Mucosa of descending colon (tissue), 3 donors: ENCODE measurements at places on chromosomes 13 and 19.

GRCh38 chr13:83086088-83086487 lies 796.2 kb downstream of the SLITRK1 start:
- DNase-seq, result no peak

DNA sequence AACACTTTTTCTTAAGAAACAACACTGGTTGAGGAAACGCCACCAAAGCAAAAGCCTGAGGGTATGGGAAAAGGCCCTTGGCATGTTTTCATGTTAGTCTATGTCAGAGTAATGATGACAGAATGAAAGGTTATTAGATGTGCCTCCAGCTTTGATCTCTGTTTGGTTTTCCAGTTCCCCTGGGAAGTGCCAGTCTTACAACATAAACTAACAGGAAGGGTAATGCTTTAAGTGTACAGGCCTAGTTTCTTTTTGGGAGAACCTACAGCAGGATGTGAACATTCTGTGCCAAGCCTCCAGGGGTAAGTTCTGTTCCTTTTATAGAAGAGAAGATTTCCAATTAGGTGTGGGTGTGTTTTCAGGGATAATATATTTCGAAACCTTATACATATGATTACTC lies 121.7 kb downstream of the FNDC3A start:
- no peak for DNase-seq

DNA sequence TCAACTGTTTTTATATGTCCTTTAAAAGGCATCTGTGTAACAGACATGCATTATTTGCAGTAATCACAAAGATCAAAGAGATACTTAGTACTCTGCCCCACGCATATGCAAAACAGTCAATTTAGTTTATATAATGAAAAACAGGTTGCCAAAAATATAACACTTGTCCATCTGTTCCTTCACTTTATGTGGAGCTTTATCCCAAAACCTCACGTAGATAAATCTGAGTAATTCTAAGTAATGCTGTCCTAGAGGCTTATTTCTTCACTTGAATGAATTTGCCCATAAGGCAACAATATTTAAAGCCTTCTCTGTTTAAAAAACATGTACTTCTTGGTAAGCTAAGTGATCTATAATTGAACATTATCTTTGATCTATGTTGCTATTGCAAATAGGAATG lies 20.3 kb upstream of the SLITRK6 start:
- no peak for DNase-seq

GRCh38 chr13:43316281-43316680 lies 292.9 kb downstream of the DNAJC15 start:
- no peak for DNase-seq

DNA sequence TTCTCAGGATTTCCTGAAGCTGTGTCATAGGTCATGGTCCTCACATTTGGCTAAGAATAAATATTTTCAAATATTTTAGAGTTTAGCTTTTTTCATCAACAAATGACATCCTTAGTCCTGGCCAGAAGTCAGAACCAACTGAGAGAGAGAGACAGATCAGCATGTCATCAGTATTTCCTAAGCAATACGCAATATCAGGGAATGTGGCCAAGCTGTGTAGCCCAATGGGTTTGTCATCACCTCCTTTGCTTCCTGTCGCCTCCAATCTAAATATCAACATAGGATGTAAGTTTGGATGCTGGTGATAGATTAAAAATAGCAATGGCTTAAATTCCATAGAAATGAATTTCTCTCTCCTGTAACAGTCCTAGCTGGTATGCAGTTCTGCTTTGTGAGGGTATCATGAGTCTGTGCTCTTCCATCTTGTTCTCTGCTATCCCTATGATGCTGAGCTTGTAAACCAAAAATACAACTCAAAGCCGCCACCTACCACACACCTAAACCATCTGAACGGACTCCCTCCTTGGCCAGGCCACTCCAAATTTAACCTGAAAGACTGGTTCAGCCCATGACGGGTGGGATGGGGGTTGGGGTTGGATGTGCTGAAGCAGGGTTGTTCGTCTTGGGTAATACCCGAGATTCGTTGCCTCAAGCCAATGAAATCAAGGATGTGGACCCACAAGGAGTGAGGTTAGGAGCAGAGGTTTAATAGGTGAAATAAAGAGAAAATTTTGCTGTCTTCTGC lies 10.0 kb upstream of the IGSF23 start:
- DNase-seq, result no peak

DNA sequence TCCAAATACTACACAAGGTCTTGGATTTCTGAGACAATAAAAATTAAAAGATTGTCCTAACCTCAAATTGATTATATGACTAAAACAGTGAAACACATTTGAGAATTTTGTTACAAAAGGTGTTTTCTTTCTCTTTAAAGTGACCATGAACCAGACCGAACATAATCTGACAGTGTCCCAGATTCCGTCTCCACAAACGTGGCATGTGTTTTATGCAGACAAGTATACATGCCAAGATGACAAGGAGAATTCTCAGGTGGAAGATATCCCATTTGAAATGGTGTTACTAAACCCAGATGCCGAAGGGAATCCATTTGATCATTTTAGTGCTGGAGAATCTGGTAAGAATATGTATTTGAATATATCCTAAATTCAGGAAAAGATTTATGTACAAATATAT lies 10.4 kb downstream of the GPR180 start:
- DNase-seq, result no peak

- DNase-seq, result no peak
These were observed 6.7 kb downstream of the NANOS3 start for GRCh38 chr19:13883516-13884064.

DNA sequence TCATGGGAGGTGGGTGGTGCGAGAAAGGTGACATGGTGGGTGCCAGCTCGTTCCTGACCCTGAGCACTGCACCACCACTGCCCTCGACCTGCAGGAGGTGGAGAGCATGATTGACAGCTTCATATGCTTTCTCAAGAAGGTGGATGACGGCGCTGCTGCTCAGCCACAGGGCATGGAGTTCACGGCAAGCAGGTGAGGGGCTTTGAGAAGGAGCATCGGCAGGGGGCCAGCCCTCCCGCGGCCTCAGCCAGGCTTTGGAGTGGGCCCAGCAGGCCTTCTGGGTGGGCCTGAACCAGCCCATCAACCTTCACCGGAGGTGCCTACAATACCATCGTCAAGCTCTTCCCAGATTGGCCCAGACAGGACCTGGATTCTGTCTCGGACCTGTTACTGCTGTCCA lies 18.9 kb upstream of the ZNF14 start:
- DNase-seq, result no peak

DNA sequence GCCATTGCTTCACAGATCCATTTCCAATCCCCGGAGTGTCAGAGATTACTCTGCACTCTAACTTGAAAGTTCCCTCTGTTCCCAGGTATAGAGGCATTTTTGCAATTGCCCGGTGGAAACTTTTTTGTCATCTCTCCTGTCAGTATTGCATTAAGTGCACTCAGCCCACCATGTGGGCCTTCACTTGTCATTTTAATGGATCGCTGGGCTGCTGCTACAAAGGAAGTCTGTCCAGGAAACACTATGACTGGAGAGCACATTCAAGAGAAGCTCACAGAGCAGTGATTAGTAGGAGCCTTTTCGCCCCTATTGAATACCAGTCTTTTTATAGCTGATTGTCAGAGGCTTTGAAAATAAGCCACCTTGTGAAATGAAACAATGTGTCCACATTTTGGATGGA lies 180.9 kb downstream of the B3GLCT start:
- no peak for DNase-seq

DNA sequence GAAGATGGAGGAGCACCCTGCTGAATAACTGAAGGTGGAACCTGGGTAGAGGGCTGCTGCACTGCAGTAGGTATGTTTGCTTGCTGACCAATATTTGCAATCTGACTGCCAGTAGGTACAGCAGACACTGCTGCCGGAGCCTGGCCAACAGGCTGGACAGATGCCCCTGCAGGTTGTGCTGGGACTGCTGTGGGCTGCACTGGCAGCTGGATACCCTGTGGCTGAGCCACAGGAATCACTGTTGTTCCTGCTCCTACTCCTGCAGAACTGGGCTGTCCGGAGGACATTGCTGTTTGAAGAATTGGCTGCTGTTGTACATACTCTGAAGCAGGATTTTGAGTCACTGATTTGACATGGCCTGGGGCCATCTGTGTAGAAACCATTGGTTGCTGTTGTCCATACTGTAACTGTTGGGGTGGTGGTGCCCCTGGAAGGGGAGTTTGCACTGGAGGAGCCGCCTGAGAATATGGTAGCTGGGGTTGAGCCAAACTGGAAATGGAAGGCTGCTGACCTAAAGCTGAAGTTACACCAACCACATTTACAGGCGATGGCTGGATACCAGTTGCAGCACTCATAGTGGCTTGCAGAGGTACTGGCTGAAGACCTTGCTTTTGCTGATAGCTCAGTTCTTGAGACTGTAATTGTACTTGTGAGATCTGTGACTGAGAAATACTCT lies 2.2 kb downstream of the TSC22D1 start:
- DNase-seq, result no peak

GRCh38 chr19:30206187-30206586 lies 166.0 kb upstream of the ZNF536 start:
- no peak for DNase-seq

GRCh38 chr19:18377026-18377425 lies 8.9 kb upstream of the GDF15 start:
- DNase-seq, result no peak

DNA sequence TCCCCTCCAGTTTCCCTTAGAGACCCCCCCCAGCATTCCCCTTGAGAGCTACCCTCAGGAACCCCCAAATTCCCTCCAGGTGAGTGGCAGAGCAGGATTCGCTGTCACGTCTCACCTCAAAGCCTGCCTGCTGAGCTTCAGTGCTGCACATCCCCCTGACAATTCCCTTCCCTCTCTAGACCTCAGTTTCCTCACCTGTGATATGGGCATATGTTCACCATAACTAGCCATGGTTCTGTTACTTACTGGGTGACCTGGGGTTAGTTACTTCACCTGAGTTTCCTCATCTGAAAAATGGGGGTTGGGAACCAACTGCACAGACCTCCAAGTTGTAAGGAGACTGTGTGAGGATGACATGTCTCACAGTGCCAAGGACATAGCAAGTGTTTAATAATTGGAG lies 75.5 kb downstream of the RYR1 start:
- no peak for DNase-seq

DNA sequence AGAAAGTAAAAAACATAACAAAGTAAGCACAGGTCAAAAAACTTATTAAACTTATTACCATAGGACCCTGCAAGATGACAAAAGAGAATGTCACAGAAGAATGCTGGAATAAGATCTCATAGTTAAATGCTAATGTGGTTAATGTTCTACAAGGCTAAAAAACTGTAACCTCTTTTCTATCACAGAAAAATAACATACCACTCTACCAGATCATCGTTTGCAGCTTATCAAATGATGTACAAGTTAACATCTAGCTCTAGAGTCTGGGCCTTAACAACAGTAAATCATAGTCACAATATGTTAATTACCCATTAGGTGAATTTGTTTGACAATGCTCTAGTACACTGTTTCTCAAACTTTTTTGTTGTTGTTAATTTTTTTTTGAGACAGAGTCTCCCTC lies 53.0 kb downstream of the NUFIP1 start:
- DNase-seq, result no peak

DNA sequence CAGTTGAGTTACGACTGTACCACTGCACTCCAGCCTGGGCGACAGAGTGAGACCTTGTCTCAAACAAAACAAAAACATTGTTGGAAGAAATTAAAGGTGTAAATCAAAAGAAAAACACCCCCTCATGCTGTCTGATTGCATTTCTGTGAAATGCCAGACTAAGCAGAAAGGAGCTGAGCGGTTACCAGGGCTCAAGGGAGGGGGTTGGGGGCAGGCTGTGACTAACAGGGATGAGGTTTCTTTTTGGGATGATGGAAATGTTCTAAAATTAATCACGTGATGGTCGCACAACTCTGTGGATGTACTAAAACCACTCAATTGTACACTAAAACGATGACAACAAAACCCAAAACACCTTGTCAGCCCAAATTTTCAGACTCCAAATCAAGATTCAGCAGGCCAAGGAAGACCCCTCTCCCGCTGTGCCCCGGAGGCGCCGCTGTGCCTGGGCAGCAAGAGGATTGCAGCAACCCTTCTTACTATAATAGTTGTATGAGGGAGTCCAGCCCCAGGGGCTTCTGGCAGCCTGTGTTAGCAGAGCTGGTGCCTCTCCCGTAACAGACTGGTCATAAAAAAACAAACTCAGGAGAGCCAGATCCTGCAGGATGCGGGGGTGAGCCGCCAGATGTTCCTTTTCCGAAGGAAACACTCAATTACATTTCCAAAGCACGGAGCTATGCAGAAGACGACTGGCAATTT lies 20.9 kb downstream of the CAPS start:
- no peak for DNase-seq
